PC-9 (cell line): ENCODE measurements at places on chromosomes 6 and 20. TPM values are rescaled to one million over a fixed set of nuclear protein-coding genes. Genes with fewer than 3 reads are reported as not detected.

DNA sequence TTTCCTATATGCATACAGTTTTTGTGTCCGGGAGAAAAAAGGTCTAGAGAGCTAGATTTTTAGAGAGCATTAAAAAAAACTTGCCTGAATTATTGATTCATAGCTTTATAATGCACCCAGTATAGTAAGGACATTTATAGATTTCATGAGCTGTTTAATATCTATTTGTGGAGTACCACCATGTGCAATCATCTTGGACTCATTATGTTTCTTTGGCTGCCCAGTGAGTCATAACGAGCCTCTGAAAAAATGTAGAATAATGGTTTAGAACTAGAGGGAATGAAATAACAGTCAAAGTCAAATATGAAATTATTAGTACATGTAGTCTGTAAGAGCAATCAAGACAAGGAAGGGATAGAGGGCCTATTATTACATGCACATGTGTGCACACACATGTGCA is 350.0 kb downstream of the CD83 start:
- DNase-seq = no peak
- no peaks in the 10 kb centered on the region for H3K4me1 ChIP-seq
- H3K4me3 ChIP-seq = no peak overlapping the region
- H3K27ac ChIP-seq = no peak overlapping the region

Gene ENPP1
- total RNA-seq = 3.0 and 4.1 TPM in 2 replicates

Gene LINC00237
- total RNA-seq = not detected in 2 replicates

Gene RSPO4
- not detected in 2 replicates for total RNA-seq

DNA sequence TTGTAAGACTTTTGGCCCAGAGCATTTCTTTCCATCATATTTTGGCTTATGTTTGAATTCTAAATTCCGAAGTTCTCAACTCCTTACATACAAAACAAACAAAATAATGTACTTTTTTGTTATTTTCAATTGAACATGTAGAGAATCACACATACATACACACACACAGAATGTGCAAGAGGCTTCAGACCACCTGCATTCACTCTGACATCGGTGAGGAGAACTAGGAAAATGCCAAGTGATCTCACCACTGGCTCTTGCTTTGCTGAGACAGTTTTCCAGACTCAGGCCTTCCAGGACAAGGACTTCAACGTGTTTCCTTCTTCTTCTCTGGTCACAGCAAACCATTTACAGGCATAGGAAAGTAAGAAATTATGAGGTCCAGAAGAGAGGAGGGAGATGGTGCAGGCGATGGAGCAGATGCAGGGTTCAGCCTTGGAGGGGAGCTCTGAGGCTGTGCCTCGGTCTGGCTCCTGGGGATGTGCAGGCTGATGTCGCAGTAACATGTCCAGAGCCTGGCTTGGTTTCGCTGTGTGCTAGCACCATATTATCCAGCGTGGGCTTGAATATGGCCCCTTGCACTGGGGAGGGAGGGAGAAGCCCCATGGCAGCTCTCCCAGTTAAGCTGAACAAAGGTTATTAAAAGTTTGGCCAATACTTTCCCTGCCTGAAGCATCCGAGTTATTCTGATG is 93.4 kb downstream of the DACT2 start:
- DNase-seq = no peak
- H3K36me3 ChIP-seq = no peaks in the 10 kb centered on the region
- H3K4me3 ChIP-seq = no peak overlapping the region
- no peak overlapping the region for H3K27ac ChIP-seq

DNA sequence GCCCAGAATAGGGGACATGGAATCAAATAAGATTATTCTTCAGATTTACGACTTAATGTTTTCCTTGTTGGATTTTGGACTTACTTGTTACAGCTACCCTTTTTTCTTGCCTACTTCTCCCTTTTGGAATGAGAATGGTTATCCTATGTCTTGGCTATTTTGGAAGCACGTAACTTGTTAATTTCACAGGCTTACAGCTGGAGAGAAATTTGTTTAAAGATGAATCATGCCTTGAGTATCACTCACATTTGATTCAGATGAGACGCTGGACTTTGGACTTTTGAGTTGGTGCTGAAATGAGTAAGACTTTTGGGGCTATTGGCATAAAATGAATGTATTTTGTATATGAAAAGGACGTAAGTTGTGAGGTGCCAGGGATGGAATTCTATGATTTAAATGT is 83.3 kb downstream of the SMPDL3A start:
- no peak overlapping the region for H3K4me3 ChIP-seq
- H3K27ac ChIP-seq = no peak overlapping the region
- H3K27me3 ChIP-seq = no peaks in the 10 kb centered on the region
- H3K4me1 ChIP-seq = no peaks in the 10 kb centered on the region
- no peak for DNase-seq

DNA sequence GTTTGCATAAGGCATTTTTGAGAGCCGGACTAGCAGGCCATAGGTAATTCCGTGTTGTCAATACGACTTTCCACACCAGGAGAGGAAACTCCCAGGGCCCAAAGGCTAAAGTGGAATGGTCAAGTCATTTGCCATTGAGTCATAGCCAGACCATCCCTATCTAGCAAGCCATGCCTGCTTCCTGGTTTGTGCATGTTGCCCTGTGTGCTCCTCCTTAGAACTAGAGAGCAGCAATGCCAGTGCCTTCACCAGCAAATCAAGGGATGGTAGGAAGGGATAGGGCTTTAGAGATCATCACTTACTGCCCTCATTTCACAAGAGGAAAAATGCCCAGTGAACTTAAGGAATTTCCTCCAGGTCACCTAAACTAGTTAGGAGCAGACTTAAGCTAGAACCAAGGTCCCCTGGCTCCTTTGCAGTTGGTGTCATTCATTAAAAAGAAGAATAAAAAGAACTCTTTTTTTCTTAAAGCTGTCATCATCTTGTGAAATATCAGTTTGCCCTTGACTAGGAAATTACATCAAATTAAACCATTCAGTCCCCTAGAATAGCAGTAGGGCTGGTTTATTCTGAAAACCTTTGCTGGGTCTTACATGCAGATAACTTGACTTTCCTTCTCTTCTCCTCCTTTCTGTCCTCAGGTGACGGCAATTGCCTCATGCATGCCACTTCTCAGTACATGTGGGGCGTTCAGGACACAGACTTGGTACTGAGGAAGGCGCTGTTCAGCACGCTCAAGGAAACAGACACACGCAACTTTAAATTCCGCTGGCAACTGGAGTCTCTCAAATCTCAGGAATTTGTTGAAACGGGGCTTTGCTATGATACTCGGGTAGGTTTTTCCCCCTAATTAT is 7.4 kb downstream of the TNFAIP3 start:
- H3K36me3 ChIP-seq = peaks cover 44% of the 10 kb centered on the region
- peaks cover 50% of the 10 kb centered on the region for H3K4me1 ChIP-seq
- no peaks in the 10 kb centered on the region for H3K27me3 ChIP-seq
- peak overlapping the region; percentile 13; the same call in 1 of the 2 replicates for H3K27ac ChIP-seq
- H3K4me3 ChIP-seq = no peak overlapping the region
- DNase-seq = peak; percentile 50

- no peak overlapping the region for H3K4me3 ChIP-seq
- no peaks in the 10 kb centered on the region for H3K36me3 ChIP-seq
- H3K27me3 ChIP-seq = no peaks in the 10 kb centered on the region
- DNase-seq = no peak
- peaks cover 8% of the 10 kb centered on the region; the same call in 1 of the 2 replicates for H3K4me1 ChIP-seq
These were observed 10.8 kb upstream of the BTBD3 start for GRCh38 chr20:11906626-11907480.

DNA sequence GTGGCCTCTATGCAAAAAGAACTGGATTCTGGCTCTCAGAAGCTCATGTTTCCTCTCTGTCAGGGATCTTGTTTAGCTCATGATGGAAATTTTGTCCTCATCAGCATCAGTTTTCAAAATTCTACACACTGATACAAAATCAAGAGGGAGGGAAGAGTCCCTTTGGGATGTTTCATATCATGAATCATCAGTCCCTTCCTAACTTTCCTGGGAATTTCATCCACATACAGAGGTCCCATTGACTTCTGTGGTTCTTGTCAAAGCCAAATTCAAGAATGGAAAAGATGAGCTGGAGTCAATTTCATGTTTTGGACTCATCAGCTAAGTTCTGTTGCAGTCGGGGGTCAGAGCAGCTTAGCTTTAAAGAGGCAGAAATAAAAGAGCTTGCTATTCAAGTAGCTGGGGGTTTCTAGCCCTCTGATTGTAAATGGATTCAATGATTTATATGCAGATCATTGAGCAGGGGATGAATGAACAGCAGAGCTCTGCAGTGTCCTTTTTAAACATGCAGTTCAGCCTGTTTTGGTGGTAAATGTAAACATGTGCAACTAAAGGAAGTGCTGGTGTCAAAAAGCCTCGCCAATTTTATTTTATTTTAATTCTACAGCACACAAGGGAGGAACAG is 21.3 kb upstream of the TMEM14A start:
- H3K4me3 ChIP-seq = no peak overlapping the region
- no peak overlapping the region for H3K27ac ChIP-seq
- H3K4me1 ChIP-seq = no peaks in the 10 kb centered on the region
- DNase-seq = no peak
- no peaks in the 10 kb centered on the region for H3K27me3 ChIP-seq

DNA sequence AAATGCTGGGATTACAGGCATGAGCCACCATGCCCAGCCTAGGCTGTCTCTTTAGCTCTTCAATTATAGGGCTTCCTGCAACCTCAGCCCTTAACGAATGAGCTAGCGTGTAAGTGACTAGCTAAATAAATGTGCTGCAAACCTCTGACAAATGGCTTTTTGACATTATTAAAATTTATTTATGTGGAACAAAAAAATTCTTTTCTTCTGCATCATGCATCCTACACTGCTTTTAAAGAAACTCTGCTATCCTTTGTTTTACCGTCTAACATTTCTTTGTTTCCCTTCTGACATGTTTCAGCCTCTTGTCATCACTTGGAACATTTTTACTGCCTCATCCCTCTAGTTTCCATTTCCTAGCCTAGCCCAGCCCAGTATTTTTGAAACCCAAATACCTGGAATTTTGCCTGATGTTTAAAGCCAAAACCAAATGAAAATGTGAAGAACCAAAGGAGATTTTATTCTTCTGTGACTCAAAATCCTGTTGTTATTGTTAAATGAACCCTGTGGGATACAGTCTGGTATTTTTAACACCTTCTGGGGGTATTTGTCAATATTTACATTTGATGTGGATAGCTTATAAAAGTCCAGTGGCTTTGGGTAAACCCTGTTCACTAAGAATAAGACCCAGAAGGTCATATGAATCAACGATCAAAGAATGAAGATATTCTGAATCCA is 9.5 kb downstream of the NT5E start:
- H3K27ac ChIP-seq = peak overlapping the region; percentile 98
- no peaks in the 10 kb centered on the region for H3K27me3 ChIP-seq
- H3K36me3 ChIP-seq = peaks cover 8% of the 10 kb centered on the region
- peaks cover 100% of the 10 kb centered on the region for H3K4me1 ChIP-seq
- H3K4me3 ChIP-seq = peak overlapping the region; percentile 20; the same call in 1 of the 2 replicates
- no peak for DNase-seq

GRCh38 chr20:45765307-45765875 is 26.3 kb downstream of the WFDC3 start:
- H3K27me3 ChIP-seq = no peaks in the 10 kb centered on the region
- no peaks in the 10 kb centered on the region for H3K4me1 ChIP-seq
- DNase-seq = no peak
- H3K27ac ChIP-seq = no peak overlapping the region

Gene GPLD1
- total RNA-seq = 1.7 and 2.0 TPM in 2 replicates

Gene L3MBTL3
- total RNA-seq = 6.1 and 9.8 TPM in 2 replicates

Gene RIPOR3
- 4.1 and 6.3 TPM in 2 replicates for total RNA-seq
